Activated CD4-positive, alpha-beta T cell treated with anti-CD3 and anti-CD28 coated beads, Interleukin-2, amount 10 ng/mL, durations not matched to agents 7 days and 5 days (primary cell): ENCODE measurements at places on chromosomes 2 and 18. TPM values are rescaled to one million over a fixed set of nuclear protein-coding genes. Genes with fewer than 3 reads are reported as not detected.

DNA sequence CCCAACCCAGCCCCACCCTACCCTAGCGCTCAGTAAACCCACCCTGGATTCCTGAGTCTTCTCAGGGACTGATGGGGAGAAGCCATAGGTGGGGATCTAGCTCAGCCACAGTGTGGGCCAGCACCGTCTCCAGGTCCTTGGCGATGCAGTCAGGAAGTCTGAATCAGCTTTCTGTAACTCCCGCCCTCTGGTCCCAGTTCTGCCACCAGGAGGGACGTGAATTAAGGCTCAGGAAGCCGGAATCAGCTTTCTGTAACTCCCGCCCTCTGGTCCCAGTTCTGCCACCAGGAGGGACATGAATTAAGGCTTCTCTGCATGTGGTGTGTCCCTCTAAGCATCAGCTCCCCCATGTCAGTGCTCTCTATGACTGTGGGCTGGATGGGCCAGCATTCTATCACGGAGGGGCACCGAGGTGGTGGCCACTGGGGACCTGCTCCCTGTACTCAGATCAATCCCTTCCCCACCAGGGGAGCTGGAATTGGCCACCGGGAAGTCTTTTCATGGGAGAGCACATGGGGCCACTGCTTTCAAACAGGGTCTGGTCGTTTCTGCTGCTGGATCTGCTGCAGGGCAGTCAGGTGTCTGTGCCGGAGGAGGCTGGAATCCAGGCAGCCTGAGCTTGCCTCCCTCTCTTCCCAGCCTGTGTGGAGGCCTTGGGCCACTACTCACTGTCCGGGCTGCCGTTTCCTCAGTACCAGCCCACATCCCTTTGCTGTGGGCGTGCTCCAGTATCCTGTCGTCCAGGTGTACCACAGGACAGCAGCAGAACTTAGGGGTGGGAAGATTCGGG is 24.7 kb downstream of the ASB18 start:
- H3K4me1 ChIP-seq: no peaks in the 10 kb centered on the region
- no peak overlapping the region for H3K27ac ChIP-seq
- DNase-seq: no peak
- H3K27me3 ChIP-seq: peaks cover 32% of the 10 kb centered on the region

GRCh38 chr18:2572892-2573291 is 1.5 kb downstream of the NDC80 start:
- H3K27me3 ChIP-seq: no peaks in the 10 kb centered on the region
- peak overlapping the region; percentile 96 for H3K4me3 ChIP-seq
- DNase-seq: no peak
- peaks cover 67% of the 10 kb centered on the region for H3K4me1 ChIP-seq

- no peaks in the 10 kb centered on the region for H3K36me3 ChIP-seq
- H3K4me1 ChIP-seq: no peaks in the 10 kb centered on the region
- DNase-seq: no peak
- H3K4me3 ChIP-seq: no peak overlapping the region
- no peaks in the 10 kb centered on the region for H3K27me3 ChIP-seq
- no peak overlapping the region for H3K27ac ChIP-seq
Measured at GRCh38 chr2:215019085-215019484, 119.3 kb downstream of the ABCA12 start.

GRCh38 chr2:10034333-10035052 is 8.9 kb upstream of the KLF11 start:
- peaks cover 4% of the 10 kb centered on the region for H3K27me3 ChIP-seq
- no peak for DNase-seq
- no peak overlapping the region for H3K27ac ChIP-seq
- no peaks in the 10 kb centered on the region for H3K36me3 ChIP-seq

SATB2 gene
- 0.07 TPM for total RNA-seq

- peaks cover 15% of the 10 kb centered on the region for H3K4me1 ChIP-seq
- H3K27me3 ChIP-seq: peaks cover 86% of the 10 kb centered on the region
- peaks cover 2% of the 10 kb centered on the region for H3K36me3 ChIP-seq
- H3K4me3 ChIP-seq: no peak overlapping the region
- DNase-seq: no peak
- no peak overlapping the region for H3K27ac ChIP-seq
Measured at GRCh38 chr2:113273981-113274380, 4.7 kb downstream of the PAX8 start.

CDC42EP3 gene
- total RNA-seq: 39.8 TPM

MFSD2B gene
- total RNA-seq: not detected

REEP1 gene
- total RNA-seq: 0.17 TPM

DNA sequence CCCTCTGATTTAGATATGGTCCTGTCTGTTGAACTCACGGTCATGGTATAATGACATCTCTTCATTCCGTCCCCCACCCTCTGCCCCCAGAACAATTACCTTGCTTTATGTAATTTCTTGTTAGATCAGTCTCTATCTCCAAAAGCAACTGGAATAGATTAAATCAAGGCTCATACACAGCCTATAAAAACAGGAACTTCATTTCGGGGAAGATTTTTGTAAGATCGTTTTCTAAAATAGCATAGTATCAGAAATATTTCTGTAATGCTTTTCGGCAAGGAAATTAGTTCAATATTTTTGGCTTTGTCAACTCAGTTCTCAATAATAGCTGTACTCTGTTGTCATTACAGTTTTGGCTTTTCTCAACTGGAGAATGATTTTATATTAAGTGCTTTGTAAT is 157.2 kb downstream of the FMNL2 start:
- no peaks in the 10 kb centered on the region for H3K4me1 ChIP-seq
- H3K36me3 ChIP-seq: no peaks in the 10 kb centered on the region
- H3K4me3 ChIP-seq: no peak overlapping the region
- peaks cover 23% of the 10 kb centered on the region for H3K27me3 ChIP-seq

GRCh38 chr2:206127656-206128055 is 31.6 kb downstream of the NDUFS1 start:
- no peak for DNase-seq
- no peak overlapping the region for H3K27ac ChIP-seq
- H3K36me3 ChIP-seq: peaks cover 26% of the 10 kb centered on the region
- no peaks in the 10 kb centered on the region for H3K27me3 ChIP-seq
- no peak overlapping the region for H3K4me3 ChIP-seq
- no peaks in the 10 kb centered on the region for H3K4me1 ChIP-seq

DNA sequence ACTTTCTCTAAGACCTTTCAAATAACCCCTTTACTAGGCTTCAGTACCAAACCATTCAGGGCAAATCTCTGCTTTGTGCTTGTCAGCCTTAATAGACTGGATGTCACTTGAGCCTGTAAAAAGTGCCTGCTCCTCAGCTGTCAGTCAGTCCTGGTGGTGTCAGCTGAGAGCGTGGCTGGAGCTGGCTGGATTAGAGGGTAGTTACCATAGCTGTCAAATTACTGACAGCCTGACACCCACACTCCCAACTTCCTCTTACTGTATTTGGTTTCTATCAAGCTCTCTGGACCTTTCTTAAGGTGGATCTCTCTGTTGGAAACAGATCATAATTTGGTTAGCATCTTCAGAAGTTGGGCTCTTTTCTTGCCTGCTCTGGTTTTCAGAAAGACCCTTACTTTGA is 371.4 kb upstream of the ATP5MC3 start:
- peaks cover 9% of the 10 kb centered on the region for H3K27me3 ChIP-seq
- H3K4me1 ChIP-seq: no peaks in the 10 kb centered on the region
- no peak overlapping the region for H3K27ac ChIP-seq

PLA2R1 gene
- total RNA-seq: not detected

GRCh38 chr2:10469301-10469700 is 21.2 kb upstream of the ODC1 start:
- DNase-seq: no peak
- H3K27ac ChIP-seq: no peak overlapping the region
- H3K27me3 ChIP-seq: no peaks in the 10 kb centered on the region
- H3K4me1 ChIP-seq: no peaks in the 10 kb centered on the region
- no peak overlapping the region for H3K4me3 ChIP-seq

GRCh38 chr18:52903857-52904256 is 563.9 kb downstream of the DCC start:
- no peak for DNase-seq
- H3K27ac ChIP-seq: no peak overlapping the region
- H3K4me1 ChIP-seq: no peaks in the 10 kb centered on the region

GRCh38 chr2:98691303-98691702 is 39.6 kb downstream of the MGAT4A start:
- H3K4me1 ChIP-seq: peaks cover 70% of the 10 kb centered on the region
- no peak overlapping the region for H3K4me3 ChIP-seq
- peak overlapping the region; percentile 63 for H3K27ac ChIP-seq

REG3G gene
- total RNA-seq: not detected

ANKRD30B gene
- total RNA-seq: not detected

ERFE gene
- not detected for total RNA-seq

- no peaks in the 10 kb centered on the region for H3K36me3 ChIP-seq
- no peaks in the 10 kb centered on the region for H3K27me3 ChIP-seq
- DNase-seq: no peak
- no peak overlapping the region for H3K4me3 ChIP-seq
- no peaks in the 10 kb centered on the region for H3K4me1 ChIP-seq
- no peak overlapping the region for H3K27ac ChIP-seq
Measured at GRCh38 chr18:65544701-65545100, 206.1 kb upstream of the CDH7 start.

DNA sequence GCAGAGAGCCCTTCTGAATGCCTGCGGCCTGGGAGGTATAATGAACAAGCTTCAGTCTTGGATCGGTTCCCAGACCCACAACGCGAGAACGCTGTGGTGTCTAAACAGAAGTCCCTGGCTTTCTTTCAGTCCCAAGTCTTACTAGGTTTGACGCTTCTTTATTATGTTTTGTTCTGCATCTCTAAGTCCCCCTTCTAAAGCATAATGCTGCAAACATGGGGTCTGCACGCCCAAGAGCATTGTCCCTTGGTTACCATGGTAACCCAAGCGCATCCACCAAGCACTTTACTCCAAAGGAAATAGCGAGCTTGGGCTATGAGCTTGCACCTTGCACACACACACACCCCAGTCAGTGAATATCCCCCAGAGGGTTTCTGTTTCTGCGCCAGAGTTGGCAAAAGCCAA is 193.7 kb downstream of the INO80D start:
- H3K27ac ChIP-seq: no peak overlapping the region
- H3K36me3 ChIP-seq: no peaks in the 10 kb centered on the region
- no peaks in the 10 kb centered on the region for H3K4me1 ChIP-seq
- peaks cover 2% of the 10 kb centered on the region for H3K27me3 ChIP-seq

DNA sequence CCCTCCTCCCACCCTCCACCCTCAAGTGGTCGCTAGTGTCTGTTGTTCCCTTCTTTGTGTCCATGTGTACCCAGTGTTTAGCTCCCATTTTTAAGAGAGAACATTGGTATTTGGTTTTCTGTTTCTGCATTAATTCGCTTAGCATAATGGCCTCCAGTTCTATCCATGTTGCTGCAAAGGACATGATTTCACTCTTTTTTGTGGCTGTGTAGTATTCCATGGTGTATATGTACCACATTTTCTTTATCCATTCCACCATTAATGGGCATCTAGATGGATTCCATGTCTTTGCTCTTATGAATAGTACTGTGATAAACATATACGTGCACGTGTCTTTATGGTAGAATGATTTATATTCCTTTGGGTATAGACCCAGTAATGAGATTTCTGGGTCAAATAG is 42.9 kb downstream of the TSPYL6 start:
- H3K36me3 ChIP-seq: no peaks in the 10 kb centered on the region
- H3K4me1 ChIP-seq: no peaks in the 10 kb centered on the region
- no peak overlapping the region for H3K27ac ChIP-seq
- DNase-seq: no peak

GRCh38 chr2:159108181-159108893 is 139.9 kb downstream of the TANC1 start:
- no peaks in the 10 kb centered on the region for H3K36me3 ChIP-seq
- no peak overlapping the region for H3K4me3 ChIP-seq

GRCh38 chr2:75606761-75607399 is 39.7 kb upstream of the MRPL19 start:
- no peak overlapping the region for H3K4me3 ChIP-seq
- DNase-seq: no peak
- no peaks in the 10 kb centered on the region for H3K4me1 ChIP-seq
- H3K27ac ChIP-seq: no peak overlapping the region
- no peaks in the 10 kb centered on the region for H3K36me3 ChIP-seq

HIBCH gene
- total RNA-seq: 14.5 TPM

GRCh38 chr2:110869472-110870446 is 137.4 kb downstream of the ACOXL start:
- H3K27me3 ChIP-seq: peaks cover 8% of the 10 kb centered on the region
- no peak for DNase-seq
- H3K36me3 ChIP-seq: peaks cover 8% of the 10 kb centered on the region

GRCh38 chr18:51491678-51492372 is 294.3 kb upstream of the MEX3C start:
- H3K4me1 ChIP-seq: no peaks in the 10 kb centered on the region
- H3K4me3 ChIP-seq: no peak overlapping the region
- no peak for DNase-seq
- H3K36me3 ChIP-seq: no peaks in the 10 kb centered on the region
- no peak overlapping the region for H3K27ac ChIP-seq
- no peaks in the 10 kb centered on the region for H3K27me3 ChIP-seq

GRCh38 chr2:98388081-98388480 is 41.8 kb downstream of the CNGA3 start:
- H3K36me3 ChIP-seq: no peaks in the 10 kb centered on the region
- no peak for DNase-seq
- no peak overlapping the region for H3K4me3 ChIP-seq
- H3K27me3 ChIP-seq: no peaks in the 10 kb centered on the region

- H3K36me3 ChIP-seq: no peaks in the 10 kb centered on the region
- no peak for DNase-seq
- H3K4me3 ChIP-seq: no peak overlapping the region
- H3K4me1 ChIP-seq: no peaks in the 10 kb centered on the region
- no peaks in the 10 kb centered on the region for H3K27me3 ChIP-seq
Measured at GRCh38 chr18:39655341-39655740, 2089.7 kb upstream of the CELF4 start.

SPATS2L gene
- 56.7 TPM for total RNA-seq

GRCh38 chr2:83481436-83481835 is 977.6 kb downstream of the SUCLG1 start:
- no peaks in the 10 kb centered on the region for H3K4me1 ChIP-seq
- no peak for DNase-seq
- H3K27ac ChIP-seq: no peak overlapping the region
- H3K27me3 ChIP-seq: no peaks in the 10 kb centered on the region

GRCh38 chr18:36307513-36307912 is 10.0 kb downstream of the FHOD3 start:
- peaks cover 23% of the 10 kb centered on the region for H3K27me3 ChIP-seq
- no peaks in the 10 kb centered on the region for H3K4me1 ChIP-seq
- no peaks in the 10 kb centered on the region for H3K36me3 ChIP-seq
- DNase-seq: no peak

DNA sequence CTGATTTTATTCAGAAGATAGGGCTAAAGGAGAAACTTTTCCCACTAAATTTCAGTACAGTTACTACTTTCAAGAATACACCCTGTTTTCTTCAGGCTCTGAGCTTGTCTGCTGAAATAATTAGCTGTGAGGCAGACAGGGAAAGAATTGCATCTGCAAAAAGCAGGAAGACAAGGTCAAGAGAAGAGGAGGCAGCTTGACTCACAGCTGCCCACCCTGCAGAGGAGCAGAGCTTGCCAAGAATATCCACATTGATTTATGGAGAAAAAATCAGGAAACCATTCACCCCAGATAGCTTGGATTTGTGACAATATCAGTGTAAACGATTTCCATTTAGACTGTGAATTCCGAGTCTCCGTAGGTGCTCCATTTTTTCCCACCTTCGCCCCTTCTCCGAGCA is 49.0 kb downstream of the ACTR2 start:
- H3K27ac ChIP-seq: no peak overlapping the region
- DNase-seq: no peak
- no peak overlapping the region for H3K4me3 ChIP-seq
- H3K4me1 ChIP-seq: peaks cover 13% of the 10 kb centered on the region
- no peaks in the 10 kb centered on the region for H3K27me3 ChIP-seq
